ENCODE measurements at places on chromosomes 3 and 15.

GRCh38 chr3:55716044-55716443 is 228.9 kb upstream of the WNT5A start:
- DNase-seq, result no peak

- DNase-seq, result no peak
Measured at GRCh38 chr3:19347671-19348070, 199.4 kb downstream of the KCNH8 start.

DNA sequence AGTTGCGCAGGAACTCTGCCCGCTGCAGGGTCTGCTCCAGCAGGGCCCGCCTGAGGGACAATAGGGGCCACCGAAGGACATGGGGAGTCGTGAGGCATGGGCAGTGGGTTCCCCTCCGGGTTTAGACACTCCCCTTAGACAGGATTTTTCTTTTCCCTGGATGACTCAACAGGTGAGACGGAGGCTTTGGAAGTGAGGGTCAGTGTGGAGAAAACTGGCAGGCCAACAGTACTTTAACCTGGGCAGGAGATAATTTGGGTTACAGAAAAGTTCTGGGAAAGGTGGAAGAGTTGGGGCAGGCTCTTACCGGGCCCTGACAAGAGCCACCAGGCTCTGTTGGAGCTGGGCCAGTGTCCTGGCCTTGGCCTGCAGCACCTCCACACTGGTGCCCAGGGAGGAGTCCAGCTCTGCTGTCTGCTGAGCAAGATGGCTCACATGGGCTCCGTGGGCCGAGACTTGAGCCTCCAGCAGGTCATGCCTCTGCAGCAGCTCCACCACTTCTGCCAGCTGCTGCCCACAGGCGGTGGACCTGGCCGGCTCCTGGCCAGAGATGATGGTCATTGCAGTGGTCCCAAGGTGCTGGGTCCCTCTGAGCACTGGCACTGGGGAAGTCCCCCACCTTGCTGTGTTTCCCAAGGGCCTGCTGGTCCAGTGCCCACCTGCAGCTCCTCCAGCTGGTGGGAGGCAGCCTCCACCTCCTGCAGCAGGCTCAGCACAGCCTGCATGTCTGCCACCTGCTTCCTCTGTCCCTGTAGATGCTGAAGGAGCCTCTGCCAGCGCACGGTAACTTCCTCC is 11.0 kb downstream of the SPTBN5 start:
- DNase-seq, result no peak

- DNase-seq, result no peak
Measured at GRCh38 chr3:31472479-31473390, 60.0 kb upstream of the STT3B start.

GRCh38 chr3:161851941-161852566 is 355.4 kb downstream of the OTOL1 start:
- no peak for DNase-seq

DNA sequence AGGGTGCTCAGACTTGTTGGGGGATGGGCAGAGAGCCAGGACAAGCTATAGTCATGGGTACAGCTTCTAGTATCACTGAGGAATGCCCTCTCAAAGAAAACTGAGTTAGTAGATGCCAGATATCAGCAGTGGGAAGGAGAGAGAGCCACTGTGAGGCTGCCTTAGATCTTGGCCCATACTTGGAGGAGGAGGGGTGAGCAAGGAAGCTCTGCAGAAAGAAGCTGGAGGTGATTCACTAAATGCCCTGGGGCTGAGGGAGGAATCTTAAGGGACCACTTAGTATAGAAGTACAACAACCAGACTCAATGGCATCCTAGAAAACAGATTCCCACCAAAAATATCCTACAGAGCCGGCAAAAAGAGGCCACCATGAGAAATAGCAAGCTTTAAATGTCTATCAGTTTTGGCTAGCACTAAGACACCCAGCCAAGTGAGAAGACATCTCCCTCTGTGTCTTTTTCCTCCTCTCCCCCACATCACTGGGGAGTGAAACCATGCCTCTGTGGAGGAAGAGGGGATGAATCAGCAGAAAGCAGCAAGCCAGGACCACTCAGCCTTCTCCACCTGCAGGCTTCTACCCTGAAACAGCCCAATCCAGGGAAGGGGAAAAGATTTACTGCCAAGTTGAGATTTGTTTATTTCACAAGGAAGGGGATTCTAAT is 282.5 kb upstream of the STT3B start:
- DNase-seq, result no peak

DNA sequence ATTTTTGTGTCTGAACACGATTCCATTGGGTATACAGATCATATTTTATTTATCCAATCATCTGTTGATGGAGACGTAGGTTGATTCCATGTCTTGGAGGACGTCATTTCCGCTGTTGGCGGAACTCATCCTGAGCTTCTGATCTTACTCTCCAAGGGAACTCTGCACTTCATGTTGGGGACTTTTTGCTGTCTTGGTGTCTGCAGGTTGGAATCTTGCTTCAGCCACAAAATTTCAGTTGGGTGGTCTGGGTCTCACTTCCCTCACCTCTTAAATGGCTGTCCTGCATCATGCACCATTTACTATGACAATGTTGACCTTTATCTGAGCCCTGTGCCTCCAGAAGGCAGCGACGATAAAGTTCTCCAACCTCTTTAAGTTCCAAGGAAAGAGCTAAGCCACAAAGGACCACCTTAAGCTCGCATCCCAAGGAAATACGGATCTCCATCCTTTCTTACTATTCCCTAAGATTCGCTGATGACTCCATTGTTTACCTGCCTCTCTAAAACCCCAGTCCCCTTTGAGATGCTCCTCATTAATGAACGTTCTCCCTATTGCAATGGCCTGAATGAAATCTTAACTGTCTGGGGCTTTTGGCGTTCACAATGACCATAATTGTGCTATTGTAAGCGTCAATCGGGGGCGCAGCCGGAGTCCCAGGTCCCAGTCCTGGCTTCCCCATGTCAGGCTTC is 23.1 kb upstream of the RNU6-1 start:
- no peak for DNase-seq

GRCh38 chr15:28885630-28886430 is at the start of gene APBA2:
APBA2 (plus strand) TSS chr15:28885974; CDS start chr15:29053885, 167,911 bp downstream.
- peak; percentile 17 for DNase-seq

DNA sequence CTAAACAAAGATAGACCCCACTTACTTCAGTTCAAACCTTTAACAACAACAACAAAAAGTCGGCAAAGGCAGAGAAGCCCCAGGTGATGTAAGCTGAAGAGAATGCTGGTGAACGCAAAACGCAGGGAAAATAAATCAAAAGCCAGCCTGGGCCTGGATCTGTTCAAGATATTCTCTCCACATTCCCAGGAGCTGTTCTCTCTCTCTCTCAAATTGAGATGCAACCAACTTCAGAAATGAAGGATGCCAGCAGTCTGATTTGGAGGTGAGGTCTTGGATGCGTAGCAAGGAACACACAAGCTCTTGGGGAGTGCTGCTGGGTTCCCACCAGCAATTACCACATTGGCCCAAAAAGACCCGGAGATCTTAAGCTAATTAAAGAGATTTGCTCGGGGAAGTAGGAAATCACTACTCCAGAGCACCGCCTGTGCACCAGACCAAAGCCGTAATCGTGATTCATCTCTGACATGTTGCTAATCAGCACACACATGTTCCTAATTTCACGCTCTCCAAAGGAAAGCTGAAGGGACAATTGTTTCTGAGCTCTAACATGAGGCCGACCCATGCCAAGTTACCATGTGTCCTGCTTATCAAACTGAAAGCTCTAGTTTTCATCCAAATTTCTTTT is 37.1 kb downstream of the IL17RD start:
- DNase-seq, result no peak

DNA sequence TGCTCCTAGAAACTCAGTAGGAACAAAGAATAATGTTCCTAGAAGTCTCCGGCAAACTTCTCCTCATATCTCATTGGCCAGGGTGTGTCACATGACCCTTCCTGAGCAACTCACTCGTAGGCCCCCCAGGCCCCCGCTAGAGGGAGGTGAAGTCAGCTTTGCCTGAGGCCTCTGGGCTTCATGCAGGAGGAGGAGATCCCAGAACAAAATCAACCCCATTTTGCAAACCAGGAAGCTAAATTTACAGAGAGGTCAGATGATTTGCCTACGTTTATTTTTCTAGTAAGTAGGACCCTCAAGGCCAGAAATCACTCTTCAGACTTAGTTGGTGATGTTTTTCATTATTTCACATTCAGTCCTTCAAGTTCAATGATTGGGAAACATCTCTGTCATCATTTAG is 99.1 kb downstream of the SSR3 start:
- no peak for DNase-seq

All from activated naive CD8-positive, alpha-beta T cell treated with anti-CD3 and anti-CD28 coated beads, Interleukin-2, amount 50 U/mL, for 16 hours (primary cell).